Activated CD4-positive, alpha-beta T cell treated with anti-CD3 and anti-CD28 coated beads, Interleukin-2, amount 50 U/mL, for 48 hours (primary cell): ENCODE measurements at places on chromosomes 1 and 21.
A peak's percentile ranks its signal among the peaks of the same experiment; 100 is the strongest.

DNA sequence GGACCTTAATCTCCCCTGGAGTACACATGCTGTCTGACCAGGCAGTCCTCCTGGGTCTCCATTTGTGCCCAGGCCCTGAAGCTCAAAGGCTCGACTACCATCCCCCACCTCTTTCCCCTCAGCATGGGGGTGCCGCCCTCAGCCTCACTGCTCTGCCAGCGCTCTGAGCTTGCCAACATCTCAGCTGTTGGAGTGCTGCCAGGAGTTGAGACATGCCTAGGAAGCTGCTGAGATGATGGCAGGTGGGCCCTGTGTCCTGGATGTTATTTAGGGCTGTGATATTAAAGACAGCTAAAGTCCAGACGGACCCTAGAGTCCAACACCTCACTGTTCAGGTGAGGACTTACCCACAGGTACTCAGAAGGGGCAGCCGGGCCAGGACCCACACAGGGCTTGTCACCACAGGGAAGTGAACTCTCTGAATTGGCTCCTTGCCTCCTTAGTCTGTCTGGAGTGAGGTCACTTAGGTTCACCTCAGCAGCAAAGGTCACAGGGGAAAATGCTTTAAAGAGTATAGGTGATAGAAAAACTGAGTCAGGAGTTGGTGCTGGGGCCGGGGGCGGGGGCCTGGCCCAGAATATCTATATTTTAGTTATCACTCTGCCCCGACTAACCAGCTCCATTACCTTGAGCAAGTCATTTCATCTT, 19.7 kb upstream of the KCNC4 start:
- no peak for DNase-seq

GRCh38 chr1:65590279-65590678, 169.8 kb downstream of the LEPR start:
- DNase-seq: no peak

- no peak for DNase-seq
Measured at GRCh38 chr1:12078575-12078937, 15.5 kb downstream of the TNFRSF8 start.

DNA sequence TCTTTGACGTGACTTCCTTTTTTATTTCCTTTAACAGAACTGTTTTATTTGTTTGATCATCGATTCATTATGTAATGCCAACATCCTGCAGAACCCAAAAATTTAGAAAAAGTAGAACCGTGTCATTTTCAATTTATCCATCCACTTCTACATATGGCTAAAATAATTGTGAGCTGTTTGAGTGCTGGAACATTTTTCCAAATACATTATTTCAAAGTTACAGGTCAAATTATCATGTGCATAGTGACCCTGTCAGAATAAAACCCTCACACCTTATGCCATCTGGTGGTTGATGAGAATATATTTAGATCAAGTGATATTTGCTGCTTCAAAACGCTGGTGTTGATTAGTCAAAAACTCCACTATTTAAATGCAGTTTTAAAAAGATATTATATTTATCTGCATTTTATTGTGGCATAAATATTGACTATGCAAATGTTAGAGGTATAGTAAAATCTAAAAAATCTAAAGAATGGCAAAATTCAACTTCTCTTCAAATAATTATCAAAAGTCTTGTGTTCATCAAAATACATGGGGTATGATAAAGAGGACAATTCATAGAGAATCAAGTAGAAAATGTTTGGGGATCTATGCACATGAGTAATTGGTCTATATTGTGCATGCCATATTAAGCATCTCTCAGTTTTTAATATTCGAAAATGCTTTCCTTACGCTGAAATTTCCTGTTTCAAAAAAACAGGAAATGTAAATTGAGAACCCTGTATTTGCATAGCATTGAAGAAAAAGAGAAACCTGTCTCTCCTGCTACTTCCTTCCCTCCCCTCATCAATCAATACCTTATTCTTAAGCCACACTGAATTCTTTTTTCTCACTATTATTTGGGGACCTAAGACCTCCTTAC, 39.7 kb downstream of the UBE2U start:
- DNase-seq: no peak

GRCh38 chr1:81305997-81306452, 494.7 kb upstream of the ADGRL2 start:
- DNase-seq: no peak

- no peak for DNase-seq
Measured at GRCh38 chr1:97159342-97159741, 437.8 kb downstream of the PTBP2 start.

DNA sequence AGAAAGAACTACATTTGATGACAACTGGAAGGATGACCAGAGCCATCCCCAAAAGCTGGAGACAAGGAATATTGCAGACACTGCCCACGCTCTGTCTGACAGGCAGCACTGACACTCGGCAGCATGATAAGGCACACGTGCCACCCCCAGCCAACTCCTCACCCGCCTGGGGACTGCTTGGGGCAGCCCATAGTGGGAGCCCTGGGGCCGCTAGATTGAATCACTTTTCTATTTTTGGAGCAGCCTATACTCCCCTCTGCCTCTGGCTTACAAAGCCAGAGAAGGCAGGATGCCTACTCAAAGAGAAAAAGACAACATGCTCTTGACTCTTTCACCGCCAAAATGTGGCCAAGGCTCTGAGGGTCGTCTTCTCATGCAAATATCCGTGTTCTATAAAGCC, 1.3 kb downstream of the SMG5 start:
- DNase-seq: peak; percentile 70

- no peak for DNase-seq
Measured at GRCh38 chr1:55259911-55260609, 44.9 kb upstream of the USP24 start.

GRCh38 chr1:109667452-109668122, at the start of gene GSTM2:
Gene GSTM2 (plus strand): TSS chr1:109668057. CDS start chr1:109668116, 59 bp downstream.
- DNase-seq: peak; percentile 92

DNA sequence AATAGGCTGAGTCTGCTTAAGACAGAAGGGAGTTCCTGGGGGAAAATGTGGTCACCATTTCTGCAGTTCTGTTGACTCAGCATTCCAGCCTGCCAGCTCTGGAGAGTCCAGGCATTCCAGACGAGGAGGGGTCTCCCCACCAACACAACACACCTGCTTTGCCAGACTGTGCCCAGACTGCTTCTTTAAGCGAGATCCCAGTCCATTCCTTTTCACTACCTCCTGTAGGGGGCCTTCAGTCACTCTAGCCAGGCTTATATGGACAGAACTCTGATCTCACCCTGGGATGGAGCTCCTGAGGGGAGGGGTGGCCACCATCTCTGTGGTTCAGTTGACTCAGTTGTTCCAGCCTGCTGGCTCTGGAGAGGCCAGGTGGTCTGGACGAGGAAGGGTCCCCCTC, 48.5 kb downstream of the UBE2U start:
- DNase-seq: no peak
